NCI-H446 (cell line): ENCODE measurements at places on chromosomes 2 and 18.

DNA sequence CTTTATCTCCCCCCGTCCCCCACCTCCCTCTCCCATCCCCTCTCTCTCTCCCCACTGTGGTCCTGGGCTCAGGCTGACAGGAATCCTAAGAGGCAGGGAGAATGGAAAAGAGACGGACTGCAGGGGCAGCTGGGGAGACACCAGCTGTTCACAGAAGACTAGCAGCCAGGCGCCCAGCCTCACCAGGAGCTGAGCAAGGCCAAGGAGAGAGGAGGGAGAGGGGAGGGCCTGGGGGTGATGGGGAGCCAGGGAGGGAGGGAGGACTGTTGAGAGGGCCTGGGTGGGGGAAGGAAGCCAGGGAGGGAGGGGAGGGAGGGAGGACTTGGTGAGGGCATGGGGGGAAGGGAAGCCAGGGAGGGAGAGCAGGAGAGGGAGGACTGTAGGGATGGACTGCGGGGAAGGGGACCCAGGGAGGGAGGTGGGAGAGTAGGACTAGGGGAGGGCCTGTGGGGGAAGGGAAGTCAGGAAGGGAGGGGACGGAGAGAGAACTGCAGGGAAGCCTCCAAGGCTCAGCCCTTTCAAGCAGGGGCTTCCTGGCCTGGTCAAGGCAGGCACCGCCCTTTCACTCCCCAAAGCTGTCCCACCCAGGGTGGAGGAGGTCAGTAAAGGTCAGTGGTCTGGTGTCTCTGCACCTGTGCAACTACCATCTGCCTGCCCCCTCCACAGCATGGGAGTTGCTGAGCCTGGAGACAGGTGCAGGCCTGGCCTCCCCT is 517.7 kb upstream of the MYT1L start:
- peak; percentile 70 for DNase-seq

- no peak for DNase-seq
Observed at GRCh38 chr18:13422541-13423147, 204.1 kb downstream of the LDLRAD4 start.

DNA sequence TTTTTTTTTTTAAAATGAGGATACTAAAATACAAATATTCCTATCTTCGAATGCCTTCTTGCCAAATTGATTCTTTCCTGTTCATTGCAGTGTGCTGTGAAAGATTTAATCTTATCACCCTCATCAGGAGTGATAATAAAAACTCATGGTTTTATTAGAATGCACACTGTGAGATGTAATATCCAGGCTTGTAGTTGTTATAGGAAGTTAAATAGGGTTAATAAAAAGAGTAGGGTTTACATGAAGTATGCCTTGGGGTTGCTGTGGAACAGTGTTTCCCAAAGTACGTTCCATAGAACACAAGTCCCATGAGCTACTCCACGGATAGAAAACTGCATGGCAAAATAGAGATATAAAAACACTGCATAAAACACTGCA is 191.9 kb downstream of the SPP2 start:
- DNase-seq: no peak

- no peak for DNase-seq
Observed at GRCh38 chr2:239826376-239826775, 198.8 kb downstream of the NDUFA10 start.

- DNase-seq: no peak
Observed at GRCh38 chr2:233353101-233353768, 1.1 kb upstream of the DGKD start.

- DNase-seq: no peak
Observed at GRCh38 chr2:20797096-20797495, 25.8 kb downstream of the LDAH start.

GRCh38 chr18:10202845-10203321 is 251.6 kb upstream of the APCDD1 start:
- no peak for DNase-seq

- DNase-seq: peak; percentile 28
Observed at GRCh38 chr2:95333888-95334338, 36.8 kb downstream of the KCNIP3 start.

DNA sequence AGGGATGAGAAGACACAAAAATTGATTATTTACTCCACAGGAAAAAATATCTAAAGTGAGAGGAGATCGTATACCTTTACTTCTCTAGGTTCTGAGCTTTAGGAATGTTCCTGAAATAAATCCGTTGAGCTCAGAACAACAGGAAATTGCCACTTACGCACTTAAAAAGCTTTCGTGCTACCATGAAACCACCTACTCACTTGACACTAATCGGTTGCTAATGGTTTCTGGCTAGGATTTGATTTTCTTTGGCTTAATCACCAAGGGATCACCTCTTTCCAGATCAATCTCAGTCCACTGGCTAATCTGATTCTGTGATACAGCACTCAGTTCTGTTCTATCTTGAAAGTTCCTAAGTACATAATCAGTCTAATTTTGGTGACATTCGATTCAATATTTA is 419.6 kb downstream of the DLGAP1 start:
- no peak for DNase-seq

DNA sequence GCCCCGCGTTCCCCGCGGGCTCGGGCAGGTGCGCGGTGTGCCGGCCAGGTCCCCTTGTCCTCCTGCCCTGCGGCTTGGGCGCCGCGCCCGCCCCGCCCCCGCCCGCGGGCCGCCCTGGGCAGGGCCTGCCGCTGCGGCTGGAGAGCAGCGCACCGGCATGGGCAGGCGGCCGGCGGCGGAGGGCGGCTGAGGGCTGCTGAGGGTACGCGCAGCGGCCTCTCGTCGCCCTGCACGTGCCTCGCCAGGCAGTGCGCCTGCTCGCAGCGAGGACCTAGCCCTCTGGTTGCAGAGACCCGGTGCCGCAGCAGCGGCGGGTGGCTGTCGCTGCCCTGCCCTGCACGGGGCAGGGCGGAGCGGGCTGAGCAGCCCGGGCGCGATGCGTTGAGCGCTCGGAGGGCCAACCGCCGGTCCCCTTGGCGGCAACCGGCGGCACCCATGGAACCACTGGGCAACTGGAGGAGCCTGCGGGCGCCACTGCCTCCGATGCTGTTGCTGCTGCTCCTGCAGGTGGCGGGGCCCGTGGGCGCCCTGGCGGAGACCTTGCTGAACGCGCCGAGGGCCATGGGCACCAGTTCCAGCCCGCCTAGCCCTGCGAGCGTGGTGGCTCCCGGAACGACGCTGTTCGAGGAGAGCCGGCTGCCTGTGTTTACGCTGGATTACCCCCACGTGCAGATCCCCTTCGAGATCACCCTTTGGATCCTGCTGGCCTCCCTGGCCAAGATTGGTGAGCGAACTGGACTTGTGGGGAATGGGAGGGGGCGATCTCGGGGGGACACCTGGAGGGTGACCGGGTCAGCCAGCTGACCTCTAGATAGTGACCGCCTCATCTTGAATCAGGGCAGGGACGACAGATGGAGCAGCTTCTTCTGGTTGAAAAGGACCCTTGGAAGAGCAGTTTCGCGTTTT is at the start of gene SLC9A2:
Gene SLC9A2, plus strand, starts transcription at position 140 of the 906 bp plus-strand sequence. Its CDS starts 296 bp downstream, at position 436.
- no peak for DNase-seq

DNA sequence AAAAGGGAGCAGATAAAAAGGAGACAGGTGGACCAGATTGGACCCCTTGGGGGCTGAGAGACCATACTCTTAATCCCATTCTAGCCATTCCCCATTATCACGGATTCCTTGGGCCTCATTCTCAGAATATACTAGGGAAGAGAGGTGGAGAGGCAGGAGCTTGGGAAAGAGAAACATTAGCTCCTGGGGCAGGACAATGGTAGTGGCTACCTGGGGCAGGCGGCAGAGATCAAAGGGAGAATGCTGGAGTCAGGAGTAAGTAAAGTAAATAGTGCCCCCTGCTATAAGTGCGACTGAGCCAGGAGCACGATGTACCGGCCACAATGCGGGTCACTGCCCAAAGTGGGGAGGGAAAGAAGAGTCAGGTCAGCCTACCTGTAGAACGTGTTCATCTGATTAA is 20.4 kb upstream of the IHH start:
- DNase-seq: no peak

- no peak for DNase-seq
Observed at GRCh38 chr2:26974352-26974751, 3.9 kb downstream of the MAPRE3 start.

DNA sequence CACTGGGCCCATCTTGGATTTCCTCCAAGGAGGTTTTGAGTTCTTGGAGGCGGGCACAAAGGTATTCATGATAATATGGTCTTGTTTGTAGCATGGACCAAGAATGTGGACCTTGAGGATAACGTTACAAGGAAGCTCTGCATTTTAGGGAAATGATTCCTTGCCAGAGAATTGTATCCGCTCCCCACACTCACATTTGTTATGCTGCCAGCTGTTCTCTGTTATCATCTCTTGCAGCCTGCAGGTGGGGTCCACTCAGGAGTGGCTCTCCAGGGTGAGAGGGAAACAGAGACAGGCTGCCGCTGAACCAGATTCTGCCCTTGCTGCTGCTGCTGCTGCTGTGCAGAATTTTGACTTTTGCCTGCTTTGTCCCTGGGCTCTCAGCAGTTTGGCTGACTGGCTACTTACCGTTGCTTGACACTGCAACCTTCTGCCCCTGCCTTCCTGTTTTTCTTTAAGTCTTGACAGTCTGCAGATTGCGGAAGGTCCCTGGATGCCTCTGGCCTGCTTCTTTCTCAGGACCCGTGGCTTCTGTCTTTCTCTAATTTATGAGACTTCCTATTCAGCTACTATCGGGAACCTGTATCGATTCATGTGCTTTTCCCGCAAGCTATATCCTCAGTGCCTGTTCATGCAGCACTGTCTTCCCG is 122.3 kb upstream of the DOCK10 start:
- DNase-seq: no peak

- no peak for DNase-seq
Observed at GRCh38 chr2:174343343-174343622, 8.5 kb downstream of the SP9 start.

DNA sequence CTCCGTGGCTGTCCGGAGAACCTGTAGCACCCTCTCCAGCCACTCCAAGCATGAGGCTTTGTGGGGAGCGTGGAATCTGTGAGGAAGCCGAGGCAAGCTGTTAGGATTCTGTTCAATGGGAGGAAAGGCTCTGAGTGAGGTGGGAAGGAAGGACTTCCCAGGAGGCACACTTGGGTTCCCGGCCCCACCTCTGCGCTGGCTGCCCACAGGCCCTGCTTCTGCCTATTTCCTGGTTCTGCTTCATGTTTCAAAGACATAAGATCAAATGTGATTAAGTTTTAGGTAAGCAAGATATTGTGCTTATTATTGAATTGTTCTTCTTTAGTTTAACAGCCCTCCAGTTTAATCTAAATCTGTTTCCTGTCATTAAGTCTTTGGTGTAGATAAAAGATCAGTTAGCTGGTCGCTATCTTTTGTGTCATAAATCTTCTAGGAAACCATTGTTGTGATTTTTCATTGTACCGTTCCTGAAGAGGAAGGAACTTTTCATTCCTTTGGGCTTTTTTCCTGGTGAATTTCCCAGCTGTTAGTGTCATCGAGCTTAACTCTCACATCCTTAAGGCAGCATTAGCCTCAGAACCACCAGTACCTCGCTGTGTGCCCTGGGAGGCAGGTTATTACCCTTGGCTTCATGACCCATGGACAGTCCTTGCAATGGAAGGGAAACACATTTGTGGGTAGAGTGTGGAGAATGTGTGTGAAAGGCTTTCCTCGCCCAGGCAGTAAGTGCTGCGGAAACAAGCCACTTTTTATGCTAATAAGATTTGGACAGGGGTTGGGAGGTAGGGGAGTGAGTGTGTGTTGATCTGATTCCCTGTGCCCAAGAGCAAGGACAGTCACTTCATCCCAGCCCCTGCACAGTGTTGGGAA is 61.9 kb upstream of the ALPP start:
- no peak for DNase-seq

GRCh38 chr2:230877116-230877758 is 12.5 kb downstream of the ITM2C start:
- DNase-seq: no peak

DNA sequence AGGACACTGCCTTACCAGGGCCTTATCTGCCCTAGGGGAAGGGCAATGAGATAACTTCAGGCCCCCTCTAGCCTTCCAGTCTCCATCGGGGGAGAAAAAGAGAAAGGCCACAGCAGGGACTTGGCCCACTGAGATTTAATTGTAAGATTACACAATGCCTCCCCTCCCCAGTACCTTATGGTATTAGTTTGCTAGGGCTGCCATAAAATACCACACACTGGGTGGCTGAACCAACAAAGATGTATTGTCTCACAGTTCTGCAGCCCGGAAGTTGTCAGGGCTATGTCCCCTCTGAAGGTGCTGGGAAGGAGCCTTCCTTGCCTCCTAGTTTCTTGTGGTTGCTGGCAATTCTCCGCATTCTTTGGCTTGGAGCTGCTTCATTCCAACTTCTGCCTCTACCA is 34.8 kb upstream of the SPATA3 start:
- no peak for DNase-seq

DNA sequence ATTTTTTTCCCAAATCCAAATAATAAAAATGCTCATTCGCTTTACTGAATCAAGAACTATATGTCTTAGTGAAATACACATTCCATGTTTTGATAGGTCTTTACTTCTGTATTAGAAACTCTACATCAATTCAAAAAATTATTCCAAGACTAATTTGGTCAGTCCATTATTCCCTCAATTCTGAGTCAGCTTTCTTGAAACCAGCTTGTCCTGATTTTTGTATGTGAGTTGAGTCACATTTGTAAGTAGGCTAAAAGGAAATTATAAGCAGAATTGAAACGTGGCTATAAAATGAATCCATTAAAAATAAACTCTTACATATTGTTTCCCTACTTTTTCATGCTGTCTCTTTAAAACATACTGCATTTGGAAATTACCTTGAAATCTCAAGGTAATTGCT is 113.0 kb downstream of the DNER start:
- no peak for DNase-seq

- peak; percentile 55 for DNase-seq
Observed at GRCh38 chr2:6443061-6443823, 422.5 kb downstream of the CMPK2 start.

DNA sequence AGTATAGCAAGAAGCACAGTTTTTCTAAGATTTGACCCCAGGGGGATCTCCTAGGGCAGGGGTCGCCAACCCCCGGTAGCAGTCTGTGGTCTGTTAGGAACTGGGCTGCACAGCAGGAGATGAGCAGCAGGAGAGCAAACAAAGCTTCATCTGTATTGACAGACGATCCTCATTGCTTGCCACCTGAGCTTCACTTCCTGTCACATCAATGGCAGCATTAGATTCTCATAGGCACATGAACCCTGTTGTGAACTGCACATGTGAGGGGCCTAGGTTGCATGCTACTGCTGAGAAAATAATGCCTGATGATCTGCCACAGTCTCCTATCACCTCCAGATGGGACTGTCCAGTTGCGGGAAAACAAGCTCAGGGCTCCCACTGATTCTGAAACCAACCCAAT is 136.2 kb downstream of the RGPD3 start:
- no peak for DNase-seq

GRCh38 chr2:74578408-74578807 is 23.9 kb downstream of the DOK1 start:
- no peak for DNase-seq

- no peak for DNase-seq
Observed at GRCh38 chr2:241808721-241809382, at the start of gene NEU4. TSS of gene NEU4 (plus strand) at chr2:241809193. CDS start at chr2:241814485, 5,292 bp downstream.

DNA sequence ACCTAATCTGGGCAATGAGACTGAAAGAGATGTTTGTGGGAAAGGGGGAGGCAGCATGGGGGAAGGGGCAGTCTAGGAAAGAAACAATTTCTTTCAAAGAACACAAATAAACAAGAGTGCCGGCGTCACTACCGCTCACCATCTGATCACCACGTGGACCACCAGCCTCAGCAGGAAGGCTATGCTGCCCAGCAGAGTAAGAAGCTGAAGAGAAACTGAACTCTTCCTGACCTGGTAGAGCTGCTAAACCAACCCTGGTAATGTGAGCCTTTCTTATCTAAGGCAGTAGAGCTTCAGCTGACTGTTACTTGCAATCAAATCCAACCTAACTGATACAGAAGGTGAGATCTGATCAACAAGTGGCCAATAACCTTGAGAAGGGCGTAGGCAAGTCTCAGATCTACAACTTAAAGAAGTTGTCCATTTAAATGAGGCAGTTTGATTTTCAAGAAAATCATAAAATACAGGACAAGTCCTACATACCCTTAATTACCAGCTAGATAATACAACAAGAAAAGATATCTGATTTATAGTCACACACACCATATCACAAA is 44.2 kb upstream of the SPTBN1 start:
- DNase-seq: no peak
